NCI-H2171 treated with DMSO at 0.1 percent for 48 hours (cell line): ENCODE measurements at places on chromosomes 4 and X.
A peak's percentile ranks its signal among the peaks of the same experiment; 100 is the strongest.

GRCh38 chr4:1459081-1459721 is 53.0 kb upstream of the NKX1-1 start:
- no peak for DNase-seq

DNA sequence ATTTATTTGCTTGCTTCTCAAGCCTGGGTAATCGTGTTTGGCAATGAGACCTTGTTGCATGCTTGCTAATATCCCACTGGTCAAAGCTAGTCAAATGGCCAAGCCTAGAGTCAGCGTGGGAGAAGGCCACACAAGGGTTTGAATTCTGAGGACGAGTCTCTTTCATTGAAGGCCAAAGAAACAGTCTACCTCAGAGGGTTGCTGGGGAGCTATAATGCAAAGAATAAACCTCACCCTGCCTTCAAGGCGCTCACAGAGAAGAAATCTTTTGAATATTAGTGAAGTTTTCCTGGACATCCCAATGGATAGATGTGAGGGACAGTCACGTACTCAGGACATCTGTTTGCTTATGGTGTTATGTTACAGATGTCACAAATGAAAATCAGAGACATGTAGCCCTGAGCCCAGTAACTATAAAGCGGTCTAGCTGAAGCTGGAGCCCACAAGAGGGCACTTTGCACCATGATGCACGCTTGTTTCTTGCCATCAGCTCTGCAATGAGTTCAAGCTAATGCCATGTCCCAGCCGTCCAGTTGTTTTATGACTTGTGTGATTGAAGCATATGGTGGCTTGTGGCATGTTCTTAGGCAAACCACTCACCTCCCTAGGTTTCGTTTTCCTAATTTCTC is 1.1 kb upstream of the TLR3 start:
- DNase-seq = no peak

GRCh38 chrX:13254076-13254785 is 65.6 kb downstream of the ATXN3L start:
- no peak for DNase-seq

GRCh38 chr4:69836287-69836686 is 23.7 kb downstream of the SULT1E1 start:
- DNase-seq = no peak

DNA sequence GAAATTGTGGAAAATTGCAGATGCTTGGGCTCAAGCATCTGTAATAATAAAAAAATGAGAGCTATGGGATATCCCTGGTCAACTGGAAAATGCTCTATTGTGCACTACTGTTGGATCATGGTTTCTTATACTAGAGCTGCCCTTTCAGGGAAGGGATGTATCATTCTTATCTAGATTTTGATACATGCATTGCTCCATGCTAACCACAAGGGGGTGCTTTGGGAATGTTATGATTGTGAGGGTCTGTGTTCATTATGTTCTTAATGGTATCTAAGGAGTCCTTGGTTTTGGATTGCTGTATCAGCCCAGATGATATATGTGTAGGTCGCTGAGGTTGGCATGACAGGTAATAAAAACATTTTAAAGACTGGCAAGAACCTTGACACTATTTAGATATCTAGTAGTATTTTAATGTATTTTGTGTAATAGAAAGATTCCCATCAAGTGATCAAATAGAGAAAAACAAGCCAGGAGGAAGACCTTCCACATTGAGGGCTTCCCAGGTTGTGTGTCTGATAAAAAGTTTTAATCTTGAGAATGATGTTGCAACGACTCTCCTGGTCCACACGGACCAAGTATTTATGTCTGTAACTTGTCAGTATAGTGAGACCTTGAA is 49.2 kb upstream of the TLR2 start:
- DNase-seq = no peak

- DNase-seq = no peak
These were observed 157.9 kb downstream of the GBA3 start for GRCh38 chr4:22850630-22851029.

- DNase-seq = no peak
These were observed 30.4 kb upstream of the CLTRN start for GRCh38 chrX:15694941-15695451.

DNA sequence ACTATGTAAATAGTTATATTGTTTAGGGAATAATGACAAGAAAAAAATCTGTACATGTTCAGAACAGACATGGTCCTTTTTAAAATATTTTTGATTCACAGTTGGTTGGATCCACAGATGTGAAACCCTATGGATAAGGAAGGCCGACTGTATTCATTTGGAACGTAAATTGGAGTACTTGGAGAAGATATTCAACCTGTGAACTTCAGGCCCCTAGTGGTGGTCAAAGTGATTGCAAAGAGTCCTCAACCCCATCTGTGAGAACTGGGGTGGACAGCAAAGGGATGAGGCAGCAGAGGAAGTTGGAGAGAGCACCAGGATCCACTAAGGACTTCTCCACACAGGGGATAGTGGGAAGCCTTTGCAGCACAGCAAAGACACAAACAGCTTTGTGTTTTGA is 6.2 kb upstream of the CXCL13 start:
- no peak for DNase-seq

- no peak for DNase-seq
These were observed 122.2 kb upstream of the ESX1 start for GRCh38 chrX:104376937-104377336.

DNA sequence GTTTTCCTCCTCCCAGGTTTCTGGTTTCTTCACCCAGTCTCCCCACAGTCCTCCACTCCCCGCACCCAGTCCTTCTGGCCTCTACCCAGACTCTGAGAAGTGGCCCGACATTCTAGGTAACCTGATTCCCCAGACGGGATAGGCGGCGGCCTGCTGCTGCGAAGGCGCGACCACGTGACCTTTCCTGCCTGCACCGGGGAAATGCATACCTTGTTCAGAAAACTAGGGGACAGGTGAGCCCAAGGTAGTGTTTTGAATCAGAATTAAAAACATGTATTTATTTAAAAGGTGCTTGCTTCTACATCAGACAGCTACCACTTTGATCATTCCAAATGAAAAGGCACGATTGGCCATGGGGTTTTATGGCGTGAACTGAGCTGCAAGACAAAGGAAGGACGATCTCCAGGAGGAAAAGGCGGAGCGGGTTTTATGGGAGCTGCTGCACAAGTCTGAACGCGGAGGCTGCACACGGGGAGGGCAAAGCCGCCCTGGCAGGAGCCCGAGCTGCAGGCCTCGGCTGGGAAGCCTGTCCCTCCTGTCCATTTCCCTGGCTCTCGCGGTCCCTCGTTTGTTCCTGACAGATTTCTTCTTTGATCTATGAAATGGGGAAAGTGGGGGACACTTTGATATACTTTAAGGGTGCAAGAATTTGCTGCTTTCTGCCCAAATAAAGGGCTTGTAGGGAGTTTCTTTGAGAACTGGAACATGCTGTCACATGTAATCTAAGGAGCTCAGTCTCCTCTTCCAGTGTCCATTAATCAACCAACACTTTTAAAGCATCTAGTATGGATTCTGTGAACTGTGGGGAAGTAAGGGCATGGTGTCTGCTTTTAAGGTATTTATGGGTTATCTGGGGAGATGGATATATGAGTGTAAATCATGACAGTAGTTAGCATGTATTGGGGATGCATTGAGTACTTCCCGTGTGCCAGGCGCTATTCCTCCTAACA is 150.9 kb downstream of the SPRY1 start:
- DNase-seq = peak; percentile 84

DNA sequence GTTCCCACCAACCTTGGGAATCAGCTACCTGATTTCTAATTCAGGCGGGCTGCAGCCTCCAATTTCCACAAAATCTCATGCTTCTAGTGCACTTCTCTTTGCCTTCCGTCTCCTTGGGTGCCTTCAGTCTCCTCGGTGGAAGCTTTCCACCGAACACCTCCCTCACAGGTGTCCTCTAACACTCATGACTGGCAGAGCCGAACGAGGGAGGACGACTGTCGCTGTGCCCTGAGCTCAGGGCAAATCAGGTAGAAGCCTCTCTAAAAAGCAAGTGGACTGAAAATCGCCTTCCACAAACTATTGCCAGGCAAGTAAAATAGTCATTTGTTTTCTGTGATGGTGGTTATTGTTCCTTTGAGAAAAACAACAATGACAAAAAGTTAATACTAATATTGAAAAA is 176.1 kb upstream of the PPARGC1A start:
- DNase-seq = no peak

DNA sequence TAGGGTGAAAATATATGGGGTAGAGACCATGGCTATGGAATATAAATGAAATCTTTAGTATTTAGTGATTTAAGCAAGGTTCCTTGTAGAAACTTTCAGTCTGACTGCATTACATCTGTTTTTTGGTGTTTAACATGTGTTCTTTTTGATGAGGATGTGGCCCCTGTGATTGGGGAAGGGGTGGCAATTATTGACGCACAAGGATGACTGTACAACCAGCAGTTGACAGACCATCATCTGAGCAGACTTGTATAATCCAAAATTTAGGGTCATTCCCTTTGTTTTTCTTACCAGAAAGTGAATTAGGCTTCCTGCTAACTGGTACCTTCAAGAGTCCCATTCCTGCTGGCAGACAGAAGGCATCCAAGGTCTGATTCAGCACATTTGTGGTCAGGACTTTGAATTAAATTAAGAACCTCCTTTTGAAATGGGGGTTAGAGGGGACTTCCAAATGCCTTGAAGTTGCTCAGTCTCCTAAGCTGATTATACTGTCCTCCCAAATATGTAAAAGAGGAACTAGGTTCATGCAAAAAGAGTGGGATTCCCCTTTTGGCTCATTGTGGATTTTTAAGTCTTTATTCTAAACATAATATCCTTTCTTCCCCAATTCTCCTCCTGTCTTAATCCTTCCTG is 112.4 kb upstream of the CXCL13 start:
- DNase-seq = no peak

- DNase-seq = no peak
These were observed 921.8 kb upstream of the PCDH10 start for GRCh38 chr4:132227151-132227856.

GRCh38 chrX:118164138-118164537 is 47.5 kb upstream of the KLHL13 start:
- no peak for DNase-seq

- no peak for DNase-seq
These were observed 265.4 kb upstream of the ADGRL3 start for GRCh38 chr4:60934566-60935295.

- no peak for DNase-seq
These were observed 223.0 kb downstream of the SOWAHB start for GRCh38 chr4:76674983-76675382.

- no peak for DNase-seq
These were observed 2353.6 kb downstream of the PCDH7 start for GRCh38 chr4:33073811-33074210.

DNA sequence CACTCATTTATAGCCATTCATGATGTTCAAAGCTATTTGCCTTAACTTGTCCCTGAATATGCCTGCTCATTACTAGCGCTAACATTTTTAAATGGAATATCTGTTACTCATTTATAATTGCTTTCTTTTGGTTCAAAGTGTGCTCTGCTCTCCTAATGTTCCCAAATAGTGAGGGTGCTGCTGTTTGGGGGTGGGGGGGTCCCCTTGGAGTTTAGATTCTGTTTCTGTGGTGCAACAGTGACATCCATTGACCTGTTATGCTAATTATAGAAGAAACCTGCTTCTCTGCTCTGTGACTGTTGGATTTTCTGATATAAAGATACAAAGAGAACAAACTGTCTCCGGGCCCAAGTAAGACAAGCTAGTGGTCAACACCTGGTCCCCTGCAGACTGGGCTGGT is 222.4 kb downstream of the SHROOM3 start:
- DNase-seq = no peak

GRCh38 chrX:150663073-150663472 is 30.1 kb upstream of the MTMR1 start:
- DNase-seq = no peak

GRCh38 chr4:38666766-38667084 is 2.7 kb downstream of the KLF3 start:
- no peak for DNase-seq

- no peak for DNase-seq
These were observed 97.3 kb downstream of the RNF150 start for GRCh38 chr4:141035920-141036319.

GRCh38 chrX:105822138-105823091 is at the start of gene NRK:
Gene NRK (plus strand): TSS chrX:105822539. CDS start chrX:105822846, 307 bp downstream.
- DNase-seq = no peak

DNA sequence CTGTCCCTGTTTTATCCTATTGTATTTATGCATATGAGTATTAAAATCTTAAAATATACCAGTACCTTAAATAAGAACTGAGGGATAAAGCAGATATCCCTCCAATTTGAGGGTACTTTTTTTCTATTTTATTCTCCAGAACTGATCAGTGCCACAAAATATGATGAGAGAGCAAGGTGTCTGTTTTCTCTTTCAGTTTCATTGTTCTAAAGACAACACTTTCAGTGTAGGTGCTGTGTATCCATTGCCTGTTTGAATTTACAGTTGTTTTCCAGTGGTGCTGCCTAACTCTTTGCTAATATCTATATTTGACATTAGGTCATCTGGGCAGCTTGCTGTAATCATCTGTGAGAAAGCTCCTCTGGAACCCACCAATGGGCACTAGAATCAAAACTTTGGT is 394.7 kb downstream of the IL1RAPL1 start:
- DNase-seq = no peak
